ENCODE measurements at places on chromosomes 2 and 18.

GRCh38 chr2:173990970-173991819 is 26.0 kb upstream of the SP3 start:
- DNase-seq: peak; percentile 66

- no peak for DNase-seq
Observed at GRCh38 chr18:49949951-49950395, 136.6 kb upstream of the ACAA2 start.

DNA sequence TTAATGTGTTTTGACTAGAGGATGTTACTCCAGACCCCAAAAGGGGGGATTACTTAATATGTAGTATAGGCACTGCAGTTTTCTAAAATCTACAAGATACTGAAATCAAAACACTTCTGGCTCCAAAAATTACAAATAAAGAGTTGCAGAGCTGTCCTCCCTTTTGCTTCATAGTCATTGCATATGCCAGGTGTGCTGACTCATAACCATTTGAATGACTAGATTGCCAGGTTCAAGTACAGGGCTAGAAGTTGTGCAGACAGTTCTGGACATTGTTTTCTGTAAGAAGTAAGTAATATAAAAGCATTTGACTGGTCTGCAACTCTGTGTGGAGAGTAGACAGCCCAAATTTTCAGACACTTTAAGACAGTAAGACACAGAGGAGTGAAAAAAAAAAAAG is 6.7 kb downstream of the CWC22 start:
- DNase-seq: no peak

DNA sequence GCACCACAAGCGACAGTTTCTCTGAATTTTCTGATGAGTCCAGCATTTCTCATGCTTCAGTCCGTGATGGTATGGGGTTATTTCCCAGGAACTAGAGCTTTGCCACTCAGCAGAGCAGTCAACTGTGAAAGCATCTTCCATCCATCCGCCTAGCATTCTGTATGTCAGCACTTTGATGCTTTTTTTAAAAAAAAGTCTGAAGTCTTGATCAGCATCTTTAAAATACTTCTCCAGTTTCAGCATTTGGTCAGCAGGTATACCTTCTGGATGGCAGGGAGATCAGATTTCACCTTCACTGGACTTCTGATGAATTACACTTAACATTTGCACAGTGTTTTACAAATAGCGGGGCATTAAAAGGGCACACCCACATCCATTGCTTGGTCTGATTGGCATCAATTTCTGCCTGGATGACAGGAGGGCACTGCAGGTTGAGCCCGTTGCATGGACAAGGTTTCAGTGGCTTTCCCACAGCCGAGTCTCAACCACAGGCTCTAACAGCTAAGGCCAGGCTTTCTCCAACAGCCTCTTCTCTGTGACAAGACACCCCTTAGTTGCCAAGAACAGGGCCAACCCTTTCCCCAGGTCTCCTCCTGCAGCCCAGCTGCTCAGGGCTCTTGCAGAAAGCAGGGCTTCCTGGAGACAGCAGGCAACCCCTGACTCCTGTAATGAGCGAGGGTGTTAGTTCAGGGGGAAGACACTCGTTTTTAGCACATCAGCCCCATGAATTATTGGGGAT is 54.0 kb downstream of the EMILIN2 start:
- DNase-seq: no peak

DNA sequence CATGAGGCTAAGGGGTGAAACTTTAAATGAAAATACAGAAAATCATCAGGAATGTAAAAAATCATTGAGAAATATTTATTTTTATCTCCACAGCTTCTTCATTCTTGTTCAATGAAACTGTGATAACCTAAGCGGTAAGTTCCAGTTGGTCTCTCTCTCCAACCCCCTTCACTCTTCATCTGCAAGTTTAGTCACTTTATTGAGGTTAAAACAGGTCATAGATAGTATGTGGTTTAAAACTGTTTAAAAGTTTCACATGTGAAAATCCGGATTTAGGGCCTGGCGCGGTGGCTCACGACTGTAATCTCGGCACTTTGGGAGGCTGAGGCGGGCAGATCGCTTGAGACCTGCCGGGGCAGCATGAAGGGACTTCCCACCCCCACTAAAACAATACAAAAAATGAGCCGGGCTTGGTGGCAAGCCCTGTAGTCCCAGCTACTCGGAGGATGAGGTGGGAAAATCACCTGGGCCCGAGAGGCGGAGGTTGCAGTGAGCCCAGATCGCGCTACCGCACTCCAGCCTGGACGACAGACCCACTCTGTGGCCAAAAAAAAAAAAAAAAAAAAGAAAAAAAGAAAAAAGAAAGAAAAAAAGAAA is 1.6 kb upstream of the PHLPP1 start:
- no peak for DNase-seq

- no peak for DNase-seq
Observed at GRCh38 chr18:26911840-26912239, 46.3 kb upstream of the AQP4 start.

DNA sequence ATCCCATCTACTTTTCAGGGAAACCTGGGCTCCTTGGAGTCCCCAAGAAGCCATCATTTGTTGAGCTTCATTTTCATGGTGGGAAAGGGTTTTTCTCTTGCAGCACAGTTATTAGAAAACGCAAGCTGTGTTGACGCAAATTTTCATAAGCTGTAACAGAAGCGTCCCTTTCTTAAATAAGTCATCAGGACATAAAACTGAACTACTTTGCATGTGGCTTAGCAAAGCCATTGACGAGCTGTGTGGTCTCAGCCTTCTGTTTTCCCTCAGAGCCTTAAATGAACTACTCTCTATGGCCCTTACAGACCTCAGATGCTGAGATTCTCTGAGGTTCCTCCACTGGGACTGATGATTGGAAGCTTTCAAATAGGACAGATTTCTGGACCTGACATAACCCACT is 85.1 kb downstream of the ARL4C start:
- DNase-seq: no peak

DNA sequence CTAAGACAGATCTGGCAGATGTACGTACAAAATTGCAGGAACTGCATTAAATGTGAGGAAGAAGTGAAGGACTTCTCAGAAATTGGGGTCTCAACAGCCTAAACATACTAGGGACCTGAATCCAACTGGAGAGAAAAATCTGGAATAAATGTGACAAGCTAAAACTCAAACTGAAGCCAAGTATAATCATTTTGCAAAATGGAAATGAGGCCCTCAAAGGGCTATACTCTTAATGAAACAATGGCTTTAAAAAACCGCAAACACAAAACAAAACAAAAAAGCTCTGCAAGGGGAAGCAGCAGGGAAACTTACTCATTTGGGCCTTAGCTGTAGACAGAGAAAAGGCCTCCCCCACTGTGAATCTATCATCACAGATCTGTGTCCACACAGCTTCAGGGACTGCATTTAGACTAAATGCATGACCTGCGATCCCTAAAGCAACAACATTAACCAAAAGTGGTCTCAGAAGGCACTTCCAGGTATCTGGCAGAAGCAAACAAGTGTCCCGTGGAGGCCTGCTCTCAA is 63.2 kb downstream of the CCBE1 start:
- no peak for DNase-seq

DNA sequence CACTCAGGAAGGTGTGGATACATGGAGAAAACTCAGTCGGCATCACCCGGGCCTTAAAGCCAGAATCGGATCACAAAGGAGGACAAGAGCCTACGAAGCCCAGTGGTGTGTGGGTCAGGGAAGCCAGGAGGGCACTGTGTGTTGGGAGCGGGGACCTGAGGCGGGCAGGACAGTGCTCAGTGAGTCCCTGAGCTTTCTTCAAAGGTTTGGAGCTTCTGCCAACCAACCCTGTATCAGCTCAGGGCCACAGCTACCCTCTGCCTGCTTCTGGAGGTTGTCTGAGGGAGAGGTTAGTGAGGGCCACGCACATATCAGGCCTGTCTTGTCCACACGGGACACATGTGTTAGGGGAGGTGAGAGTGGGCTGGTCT is 52.4 kb downstream of the DYSF start:
- no peak for DNase-seq

DNA sequence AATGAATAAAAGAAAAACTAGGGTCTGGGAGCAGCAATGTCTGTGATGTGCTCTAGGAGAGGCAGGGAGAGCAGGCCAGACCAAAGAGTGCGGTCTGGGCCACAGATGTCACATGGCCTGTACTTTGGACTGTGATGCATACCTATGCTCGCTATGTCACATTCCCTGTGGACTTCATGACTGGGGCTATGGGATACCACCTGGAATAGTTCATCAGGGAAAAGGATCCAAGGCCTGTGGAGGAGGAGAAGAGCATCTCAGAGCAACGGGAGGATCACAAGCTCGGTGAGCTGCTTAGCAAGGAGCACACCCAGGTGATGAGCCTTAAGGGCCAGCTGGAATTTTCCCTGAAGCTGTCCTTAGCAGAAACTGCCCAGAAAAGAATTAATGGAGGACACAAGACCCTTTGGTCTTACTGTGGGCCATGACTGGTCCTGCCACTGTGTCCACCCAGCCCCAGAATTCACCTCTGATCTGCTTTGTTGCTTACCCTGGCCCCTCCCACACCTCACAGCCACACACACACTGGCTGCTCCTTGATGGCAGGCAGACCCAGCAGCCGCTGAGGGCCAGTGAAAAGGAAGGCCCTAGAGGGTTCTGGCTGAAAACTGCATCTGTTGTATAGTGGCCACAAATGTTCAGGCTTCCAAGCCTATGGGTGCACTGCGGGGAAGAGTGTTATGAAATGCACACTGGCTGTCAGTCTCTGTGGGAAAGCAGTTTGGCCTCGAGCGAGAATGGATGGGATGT is 25.3 kb upstream of the GCC2 start:
- no peak for DNase-seq

DNA sequence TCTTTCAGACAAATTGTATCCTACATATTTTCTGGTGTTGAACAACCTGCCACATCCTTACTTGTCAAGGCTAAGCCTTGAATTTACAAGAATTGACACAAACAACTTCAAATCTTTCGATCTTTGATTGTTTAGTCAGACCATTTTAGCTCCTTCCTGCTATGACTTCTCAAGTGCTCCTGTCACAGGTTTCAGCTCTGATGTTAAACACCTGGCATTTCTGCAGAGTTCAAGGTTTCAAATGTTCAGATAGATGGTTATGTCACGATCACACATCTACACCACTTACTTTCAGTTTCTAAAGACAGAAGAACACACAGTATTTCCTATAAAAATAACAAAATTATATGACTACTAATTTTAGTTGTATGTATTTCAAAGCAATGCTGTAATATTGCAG is 84.0 kb downstream of the RND3 start:
- no peak for DNase-seq

DNA sequence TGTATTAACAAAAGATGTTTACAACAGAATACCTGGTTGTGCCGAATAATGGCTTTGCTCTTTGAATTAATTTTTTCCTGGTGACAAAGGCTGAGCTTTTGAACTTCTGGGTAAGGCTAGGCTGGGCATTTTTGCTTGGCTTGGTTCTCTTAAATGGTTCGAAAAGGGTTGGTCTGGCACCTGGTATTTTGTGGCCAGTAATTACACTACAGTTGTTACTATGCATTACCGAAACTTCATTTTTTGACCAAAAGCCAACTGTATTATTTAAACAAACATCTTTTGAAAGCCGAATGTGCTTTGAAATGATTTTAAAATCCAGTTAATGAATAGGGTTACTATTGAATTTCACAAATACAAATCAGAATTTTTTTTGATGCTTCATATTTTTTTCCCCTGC is 19.4 kb upstream of the NFE2L2 start:
- no peak for DNase-seq

GRCh38 chr2:157327200-157327599 is 1.6 kb upstream of the ERMN start:
- DNase-seq: no peak

GRCh38 chr2:230134496-230135129 is 65.9 kb upstream of the SLC16A14 start:
- peak; percentile 40 for DNase-seq

DNA sequence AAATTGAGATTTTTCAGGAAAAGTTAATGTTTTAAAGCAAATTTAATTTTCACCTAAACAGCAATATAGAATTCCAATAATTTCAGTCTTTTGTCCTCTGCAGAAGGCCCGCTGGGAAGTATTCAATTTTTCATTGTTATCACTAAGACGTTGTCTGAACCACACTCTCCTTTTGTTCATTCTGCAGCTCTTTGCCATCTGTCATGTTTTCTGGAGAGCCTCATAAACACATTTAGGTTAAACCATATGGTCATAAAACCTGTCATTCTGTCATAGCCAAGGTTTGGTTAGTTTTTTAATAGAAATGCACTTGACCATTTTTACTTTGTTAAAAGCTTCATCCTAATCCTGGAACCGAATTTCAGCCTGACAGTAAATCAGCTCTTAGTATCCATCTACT is 54.0 kb upstream of the PGAP1 start:
- no peak for DNase-seq

DNA sequence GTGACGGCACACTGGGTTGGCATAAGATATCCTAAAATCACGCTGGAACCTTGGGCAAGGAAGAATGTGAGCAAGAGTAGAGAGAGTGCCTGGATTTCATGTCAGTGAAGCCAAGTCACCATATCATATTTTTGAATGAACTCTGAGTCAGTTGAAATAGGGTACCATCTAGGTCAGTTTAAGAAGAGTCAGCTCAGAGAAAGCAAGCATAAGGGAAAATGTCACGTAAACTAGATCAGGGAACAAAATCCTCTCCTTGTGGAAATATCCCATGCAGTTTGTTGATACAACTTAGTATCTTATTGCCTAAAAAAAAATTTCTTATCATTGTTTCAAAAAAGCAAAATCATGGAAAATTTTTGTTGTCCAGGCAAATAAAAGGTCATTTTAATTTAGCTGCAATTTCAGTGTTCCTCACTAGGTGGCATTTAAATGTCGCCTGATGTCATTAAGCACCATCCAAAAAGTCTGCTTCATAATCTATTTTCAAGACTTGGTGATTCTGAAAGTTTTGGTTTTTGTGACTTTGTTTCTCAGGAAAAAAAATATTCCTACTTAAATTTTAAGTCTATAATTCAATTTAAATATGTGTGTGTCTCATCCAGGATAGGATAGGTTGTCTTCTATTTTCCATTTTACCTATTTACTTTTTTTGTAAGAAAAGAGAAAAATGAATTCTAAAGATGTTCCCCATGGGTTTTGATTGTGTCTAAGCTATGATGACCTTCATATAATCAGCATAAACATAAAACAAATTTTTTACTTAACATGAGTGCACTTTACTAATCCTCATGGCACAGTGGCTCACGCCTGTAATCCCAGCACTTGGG is 19.6 kb downstream of the RSAD2 start:
- DNase-seq: peak; percentile 55

- DNase-seq: no peak
Observed at GRCh38 chr2:100955226-100955625, 46.9 kb upstream of the RPL31 start.

GRCh38 chr2:60331115-60331809 is 222.2 kb downstream of the BCL11A start:
- no peak for DNase-seq

- DNase-seq: no peak
Observed at GRCh38 chr2:19504400-19505198, 146.2 kb upstream of the OSR1 start.

GRCh38 chr2:212523756-212524155 is 14.8 kb downstream of the ERBB4 start:
- no peak for DNase-seq

Measured in AG08395 (cell line).